ENCODE measurements at places on chromosomes 3 and 15.

- no peak for DNase-seq
Observed at GRCh38 chr3:97763586-97764406, 762 bp upstream of the ARL6 start.

DNA sequence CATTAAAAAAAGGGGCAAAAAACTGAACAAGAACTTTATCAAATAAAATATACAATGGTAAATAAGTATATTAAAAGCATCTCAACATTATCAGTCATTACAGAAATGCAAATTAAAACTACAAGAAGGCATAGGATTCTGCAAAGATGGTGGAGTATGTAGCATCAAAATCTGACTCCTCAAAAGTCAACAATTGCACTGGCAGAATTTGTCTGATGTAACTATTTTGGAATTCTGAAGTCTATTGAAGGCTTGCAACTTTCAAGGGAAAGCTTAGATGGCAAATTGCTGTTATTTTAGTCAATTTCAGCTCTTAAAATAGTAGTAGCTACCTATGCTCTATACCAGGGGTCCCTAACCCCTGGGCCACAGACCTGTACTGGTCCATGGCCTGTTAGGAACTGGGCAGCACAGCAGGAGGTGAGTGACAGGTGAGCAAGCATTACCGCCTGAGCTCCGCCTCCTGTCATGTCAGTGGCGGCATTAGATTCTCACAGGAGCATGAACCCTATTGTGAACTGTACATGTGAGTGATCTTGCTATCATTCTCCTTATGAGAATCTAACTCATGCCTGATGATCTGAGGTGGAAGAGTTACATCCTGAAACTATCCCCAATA lies 107.6 kb downstream of the TGFBR2 start:
- no peak for DNase-seq

DNA sequence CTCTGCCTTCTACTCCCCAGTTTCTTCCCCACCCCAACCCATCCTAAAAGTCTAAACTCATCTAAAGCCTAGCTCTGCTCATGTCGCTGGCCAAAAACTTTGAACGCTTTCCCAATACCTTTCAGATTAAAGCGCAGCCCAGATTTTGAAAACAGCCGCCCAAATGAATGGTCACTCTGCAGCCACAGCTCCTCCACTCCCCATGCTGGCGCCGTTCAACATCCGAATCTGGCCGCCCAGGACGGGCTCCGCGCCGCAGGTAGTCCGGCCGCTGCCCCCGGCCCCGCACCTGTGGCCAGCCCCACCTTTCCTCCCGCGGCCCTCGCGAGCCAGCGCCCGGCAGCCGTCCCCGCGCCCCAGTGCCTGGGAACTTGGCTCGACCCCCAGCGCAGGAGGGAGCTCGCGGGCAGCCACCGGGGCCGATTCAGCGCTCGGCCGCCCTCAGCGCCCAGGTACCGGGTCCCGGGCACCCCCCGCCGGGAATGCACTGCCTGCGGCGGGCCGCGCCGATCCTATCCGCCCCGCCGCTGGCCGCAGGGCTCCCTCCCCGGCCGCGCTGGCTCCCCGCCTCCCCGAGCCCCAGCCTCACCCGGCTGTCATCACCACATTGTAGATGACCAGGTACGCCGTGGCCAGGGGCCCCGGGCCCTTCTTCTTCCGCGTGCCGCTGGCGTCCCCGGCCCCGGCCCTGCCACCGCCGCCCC lies 417 bp downstream of the HACD2 start:
- no peak for DNase-seq

DNA sequence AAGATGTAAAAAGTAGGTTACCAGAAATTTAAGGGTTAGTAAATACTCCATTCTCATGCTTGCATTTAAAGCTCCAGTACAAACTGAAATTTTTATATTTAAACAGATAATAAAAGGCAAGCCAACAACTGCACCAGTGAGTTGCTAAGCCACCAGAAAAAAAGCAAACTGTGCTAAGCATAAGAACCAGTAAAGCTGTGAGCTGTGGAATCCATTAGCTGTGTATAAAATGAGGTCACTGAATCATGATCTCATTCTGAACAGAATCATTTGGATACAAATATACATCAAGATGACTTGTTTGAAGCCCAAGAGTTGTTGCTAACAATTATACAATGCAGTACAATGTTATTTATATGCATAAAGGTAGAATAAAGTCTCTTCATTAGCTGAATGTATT lies 1312.2 kb downstream of the SI start:
- DNase-seq: no peak

GRCh38 chr3:181487236-181487978 lies 224.3 kb upstream of the SOX2 start:
- no peak for DNase-seq

GRCh38 chr3:193021506-193022010 lies 103.9 kb upstream of the MB21D2 start:
- DNase-seq: no peak

GRCh38 chr3:171242170-171242569 lies 215.7 kb upstream of the SLC2A2 start:
- DNase-seq: no peak

GRCh38 chr3:132255041-132255745 lies 62.0 kb upstream of the ACP3 start:
- DNase-seq: peak; percentile 36

DNA sequence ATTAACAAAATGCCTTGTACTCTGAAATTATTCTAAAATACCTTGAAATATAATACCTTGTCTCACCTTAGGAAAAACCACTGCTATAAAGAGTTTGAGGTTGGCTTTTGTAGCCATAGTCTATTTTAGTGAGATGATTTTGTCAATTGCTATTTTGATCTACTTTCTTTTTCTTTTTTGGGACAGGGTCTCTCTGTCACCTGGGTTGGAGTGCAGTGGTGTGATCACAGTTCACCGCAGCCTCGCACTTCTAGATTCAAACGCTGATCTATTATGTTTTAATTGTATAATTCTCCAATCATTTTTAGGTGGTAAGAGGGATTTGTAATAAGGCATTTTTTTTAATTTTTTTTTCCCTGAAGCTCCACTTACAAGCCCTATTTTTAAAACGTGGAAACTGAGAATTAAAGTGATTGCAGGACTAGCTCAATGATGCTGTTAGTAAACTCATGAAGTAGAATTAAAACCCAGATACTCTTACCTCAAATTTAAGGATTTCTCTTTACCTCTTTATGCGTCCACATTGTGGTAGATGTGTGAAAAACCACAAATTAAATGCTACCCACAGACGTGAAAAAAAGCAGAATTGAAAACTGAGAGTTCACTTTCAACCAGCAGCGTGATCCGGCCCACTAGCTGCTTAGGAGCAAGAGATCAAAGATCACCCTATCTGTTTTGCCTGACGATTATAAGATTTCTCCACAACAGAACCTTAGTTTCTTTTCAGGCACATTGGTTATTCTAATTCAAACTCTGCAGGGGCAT lies 384.2 kb downstream of the CGGBP1 start:
- DNase-seq: no peak

GRCh38 chr15:89490081-89490813 lies 6.1 kb downstream of the RHCG start:
- no peak for DNase-seq

DNA sequence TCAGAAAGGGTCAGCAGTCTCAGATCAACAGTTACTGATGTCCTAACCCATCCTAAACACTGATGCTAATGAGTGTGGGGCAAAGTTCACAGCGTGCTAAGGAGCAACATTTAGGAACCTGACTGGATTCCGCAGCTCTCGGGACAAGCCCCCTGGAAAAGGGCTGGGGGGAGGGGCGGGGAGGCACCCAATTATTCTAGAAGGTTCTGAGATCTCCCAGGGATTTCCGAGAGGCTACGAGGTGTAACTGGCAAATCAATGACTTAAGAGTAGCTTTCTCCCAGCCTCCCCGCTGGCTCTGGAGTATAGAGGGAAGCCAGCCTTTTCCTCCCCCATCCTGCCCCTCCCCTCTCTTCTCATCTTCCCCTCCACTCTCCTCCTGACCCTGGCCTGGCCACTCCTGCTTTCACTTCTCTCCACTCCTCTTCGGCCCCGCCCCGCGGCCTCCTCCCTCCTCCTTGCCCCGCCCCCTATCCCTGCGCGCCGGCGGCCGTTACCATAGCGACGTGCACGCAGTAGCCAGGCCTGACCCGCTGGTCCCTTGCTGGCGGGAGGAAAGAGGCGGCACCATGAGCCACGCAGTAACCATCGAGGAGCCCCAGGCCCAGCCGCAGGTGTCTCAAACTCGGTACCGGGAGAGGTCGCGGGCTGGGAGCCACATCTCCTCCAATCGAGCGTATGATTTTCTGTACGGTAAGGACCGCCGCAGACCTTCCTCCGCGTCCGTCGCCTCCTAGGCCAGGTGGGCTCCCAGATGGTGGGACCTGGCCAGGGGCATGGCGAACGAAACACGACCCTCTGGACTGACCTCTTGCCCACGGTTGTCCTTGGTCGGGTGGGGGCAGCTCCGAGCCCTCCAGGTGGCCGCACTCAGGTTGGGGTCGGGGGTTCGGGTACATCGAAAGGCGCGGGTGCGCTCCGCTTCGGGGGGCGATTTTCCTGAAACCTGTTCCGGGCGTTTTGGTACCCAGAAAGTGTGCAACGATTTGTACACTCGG lies at the start of gene CFAP91:
CFAP91 (plus strand) TSS at position 493 of the 998 bp plus-strand sequence; CDS start at position 570, 77 bp downstream.
- DNase-seq: peak; percentile 86

GRCh38 chr3:100053951-100054620 lies 60.2 kb downstream of the FILIP1L start:
- DNase-seq: no peak

DNA sequence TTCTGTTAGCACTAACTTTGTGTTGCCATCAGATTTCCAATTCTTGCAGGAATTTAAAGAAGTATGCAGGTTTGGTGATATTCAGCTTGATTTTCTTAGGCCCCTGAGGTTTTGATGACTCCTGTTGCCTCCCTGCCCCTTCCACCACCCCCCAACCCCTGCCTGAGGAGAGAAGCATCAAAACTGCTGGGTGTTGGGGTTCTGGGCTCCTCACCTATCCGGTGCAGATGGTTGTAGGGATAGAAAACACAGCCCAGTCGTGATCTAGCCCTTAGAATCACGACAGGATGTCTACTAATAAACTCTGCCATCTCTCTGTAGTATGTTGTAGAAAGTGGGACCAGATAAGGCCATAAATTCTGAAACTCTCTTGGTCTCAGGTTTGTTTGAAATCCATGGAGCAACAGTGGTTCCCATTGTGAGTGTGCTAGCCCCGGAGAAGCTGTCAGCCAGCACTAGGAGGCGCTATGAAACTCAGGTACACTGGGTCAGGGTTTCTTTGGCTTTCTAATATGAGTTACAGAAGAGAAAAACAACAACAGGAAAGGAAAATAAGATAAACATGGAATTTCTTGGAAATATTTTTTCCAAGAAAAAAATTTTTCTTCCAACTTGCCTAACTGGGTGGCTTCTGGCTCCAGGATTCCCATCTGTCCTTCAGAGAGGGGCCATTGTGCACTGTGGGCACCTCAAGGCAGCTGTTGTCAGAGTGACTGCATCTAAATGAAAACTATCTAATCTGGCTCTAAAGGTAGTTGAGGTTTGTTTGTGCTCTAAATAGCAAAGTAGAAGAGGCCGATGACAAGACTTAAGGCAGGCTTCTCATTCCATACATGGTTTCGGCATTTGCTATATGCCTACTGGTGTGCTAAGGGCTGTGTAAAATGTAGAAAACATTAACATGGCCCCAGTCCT lies 8.7 kb downstream of the SRP14 start:
- no peak for DNase-seq

DNA sequence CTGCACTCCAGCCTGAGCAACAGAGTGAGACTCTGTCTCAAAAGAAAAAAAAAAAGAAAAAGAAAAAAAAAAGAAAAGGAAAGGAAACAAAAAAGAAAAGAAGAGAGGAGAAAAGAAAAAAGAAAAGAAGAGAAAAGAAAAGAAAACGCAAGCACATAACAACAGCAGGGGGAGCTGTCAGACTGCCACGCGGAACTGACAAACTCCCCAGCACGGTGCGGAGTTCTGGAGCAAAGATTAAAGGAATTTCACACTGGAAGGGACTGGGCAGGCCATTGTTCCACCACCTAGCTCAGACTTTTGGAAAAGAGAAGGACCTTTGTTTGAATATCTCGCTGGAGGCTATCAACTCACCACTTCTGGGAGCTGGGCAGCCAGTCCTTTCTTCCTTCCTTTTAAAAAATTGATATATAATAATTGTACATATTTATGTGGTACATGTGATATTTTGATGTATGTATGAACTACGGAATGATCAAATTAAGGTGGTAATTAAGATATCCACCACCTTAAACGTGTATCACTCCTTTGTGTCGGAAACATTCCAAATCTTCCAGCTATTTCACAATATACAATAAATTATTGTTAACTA lies 40.5 kb downstream of the DPPA2 start:
- DNase-seq: peak; percentile 44

GRCh38 chr15:39680868-39681267 lies 100.0 kb downstream of the THBS1 start:
- DNase-seq: no peak

GRCh38 chr3:10445561-10446175 lies 59.7 kb downstream of the ATP2B2 start:
- no peak for DNase-seq

All from fibroblast of the conjunctiva (primary cell).